ENCODE measurements at places on chromosomes 12 and 14.

GRCh38 chr12:89103831-89104230 is 248.5 kb downstream of the DUSP6 start:
- no peak for DNase-seq

- DNase-seq = no peak
These were observed 21.4 kb upstream of the BTG1 start for GRCh38 chr12:92167075-92167474.

GRCh38 chr12:52149651-52150241 is 42.1 kb downstream of the KRT80 start:
- DNase-seq = no peak

DNA sequence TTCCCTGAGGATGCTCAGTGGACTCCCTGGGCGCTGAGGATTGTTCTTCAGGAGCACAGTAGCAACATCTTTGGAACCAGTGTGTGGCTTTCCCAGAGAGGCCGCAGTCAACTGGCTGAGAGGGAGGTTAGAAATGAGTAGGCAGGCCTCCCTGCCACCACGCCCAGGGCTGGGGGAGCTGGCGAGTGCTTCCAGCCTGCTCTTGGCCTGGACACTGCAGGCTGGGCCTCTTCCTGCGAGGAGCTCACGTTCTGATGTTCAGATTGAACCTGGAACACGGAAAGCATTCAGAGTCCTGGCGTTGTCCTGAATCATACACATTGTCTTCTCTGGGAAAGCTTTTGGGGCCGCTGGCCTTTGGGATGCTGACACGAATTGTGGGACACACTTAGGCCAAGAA is 15.6 kb downstream of the TSPAN9 start:
- DNase-seq = no peak

DNA sequence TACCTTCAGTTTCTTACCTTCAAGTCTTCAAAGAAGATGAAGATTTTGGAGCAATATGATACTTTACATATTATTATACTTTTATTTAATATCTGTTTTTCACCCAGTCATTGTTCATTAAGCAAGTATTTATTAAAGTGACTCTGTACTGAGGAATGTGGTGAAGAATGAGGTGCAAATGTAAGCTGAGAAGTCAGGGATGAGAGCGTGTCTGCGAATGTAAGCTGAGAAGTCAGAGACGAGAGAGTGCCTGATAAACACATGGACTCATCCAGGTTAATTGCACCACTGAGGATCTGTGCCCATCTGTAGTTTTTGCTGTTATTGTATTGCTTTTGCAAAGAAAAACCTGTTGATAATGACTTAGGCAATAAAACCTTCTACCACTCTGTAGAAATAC is 211.9 kb upstream of the FAR2 start:
- DNase-seq = no peak

DNA sequence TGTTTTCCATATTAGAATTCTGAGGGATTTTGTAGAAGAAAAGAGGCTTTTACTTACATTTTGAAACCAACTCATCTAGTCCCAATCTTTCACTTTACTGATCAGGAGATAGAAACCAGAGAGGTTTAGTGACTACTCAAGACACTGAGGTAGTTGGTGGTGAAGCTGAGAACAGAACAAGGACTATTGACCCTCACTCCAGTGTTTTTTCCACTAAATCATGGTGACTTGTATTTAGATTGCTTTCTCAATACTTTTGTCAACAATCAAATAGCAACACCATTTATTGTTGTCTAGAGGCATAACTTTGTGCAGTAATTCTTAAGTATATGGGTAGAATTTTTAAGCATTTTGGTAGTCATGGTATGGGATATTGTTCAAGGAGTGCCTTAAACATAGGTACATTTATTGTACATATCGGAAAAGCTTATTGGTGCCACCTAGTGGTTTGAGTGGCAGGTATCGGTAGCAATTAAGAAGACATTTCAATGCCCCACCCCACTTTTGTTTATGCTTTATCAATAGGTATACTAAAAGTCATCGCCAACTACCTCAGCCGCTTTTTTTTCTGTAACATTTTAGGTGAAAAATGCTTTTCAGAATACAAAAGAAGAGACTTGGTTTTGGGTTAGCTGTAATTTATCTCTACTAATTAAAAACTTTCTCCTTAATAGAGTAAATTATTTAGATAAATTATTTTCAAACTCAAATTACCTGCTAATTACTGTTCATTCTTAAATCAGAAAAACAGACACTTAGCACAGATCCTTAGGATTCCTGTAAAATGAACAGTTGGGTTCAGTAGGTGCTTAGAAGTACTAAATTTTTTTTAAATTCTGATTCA is 47.3 kb upstream of the PAWR start:
- peak; percentile 27 for DNase-seq

DNA sequence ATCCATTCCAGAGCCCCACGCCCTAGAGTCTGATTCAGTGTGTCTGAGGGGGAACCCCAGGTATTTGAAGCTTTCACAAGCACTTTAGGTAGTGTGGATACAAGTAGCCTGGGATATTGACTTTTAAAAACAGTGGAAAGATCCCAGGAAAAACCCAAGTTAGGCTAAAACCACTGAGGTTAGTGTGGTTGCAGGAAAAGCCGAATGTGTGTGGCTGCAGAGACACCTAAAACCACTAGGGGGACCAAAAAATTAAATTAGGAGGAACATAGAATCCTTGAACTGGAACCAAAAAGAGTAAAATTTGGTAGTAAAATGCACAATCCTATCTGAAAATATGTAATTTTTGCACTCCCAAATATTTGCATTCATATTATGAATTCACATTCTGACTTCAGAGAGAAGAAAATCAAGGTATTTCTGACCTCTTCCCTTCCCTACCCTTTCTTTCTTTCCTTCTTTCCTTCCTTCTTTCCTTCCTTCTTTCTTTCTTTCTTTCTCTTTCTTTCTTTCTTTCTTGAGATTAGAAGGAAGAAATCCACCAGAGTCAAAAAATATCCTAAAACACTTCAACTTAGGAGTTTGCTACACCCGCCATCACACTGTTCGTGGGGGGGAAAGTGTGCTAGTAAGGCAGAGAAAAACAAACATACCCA is 37.8 kb downstream of the SLCO1A2 start:
- DNase-seq = no peak

GRCh38 chr14:97776890-97777558 is 979.8 kb downstream of the VRK1 start:
- no peak for DNase-seq

DNA sequence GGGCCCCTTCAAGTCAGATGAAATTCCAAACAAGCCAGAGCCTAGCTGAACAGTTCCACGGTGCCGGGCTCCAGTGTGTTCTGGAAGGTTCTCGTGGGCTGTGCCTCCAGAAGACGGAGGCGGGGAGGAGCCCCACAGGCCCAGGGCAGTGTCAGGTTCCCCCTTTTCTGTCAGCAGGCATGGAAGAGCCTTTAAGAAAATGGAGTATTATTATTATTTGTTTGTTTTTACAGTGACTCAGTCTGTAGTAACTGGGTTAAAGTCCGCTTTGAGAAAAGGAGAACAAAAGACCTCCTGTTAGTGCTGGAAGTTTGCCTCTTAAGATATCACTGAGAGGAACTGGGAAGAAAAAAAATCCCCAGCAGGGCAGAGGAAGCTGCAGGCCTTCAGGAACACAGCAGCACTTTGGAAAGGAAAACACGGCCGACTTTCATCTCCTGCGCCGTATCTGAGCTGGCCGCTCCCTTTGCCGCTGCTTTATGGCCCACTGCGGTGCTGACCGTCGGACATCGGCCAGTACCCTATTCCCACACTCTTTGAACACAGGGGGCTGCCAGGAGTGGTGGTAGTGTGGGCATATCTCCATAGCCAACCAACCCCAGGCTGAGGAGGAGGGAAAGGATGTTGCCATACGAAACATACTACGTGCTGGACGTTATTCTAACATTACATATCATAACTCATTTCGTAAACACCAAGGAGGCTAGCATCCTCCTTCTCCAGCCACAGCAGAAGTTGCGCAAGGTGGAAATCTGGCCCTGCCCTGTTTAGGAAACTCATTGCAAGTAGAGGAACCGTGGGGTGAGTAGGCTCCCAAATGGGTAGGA is 194.0 kb downstream of the ZFP36L1 start:
- DNase-seq = no peak

- DNase-seq = no peak
These were observed 83.5 kb upstream of the COCH start for GRCh38 chr14:30790827-30791226.

DNA sequence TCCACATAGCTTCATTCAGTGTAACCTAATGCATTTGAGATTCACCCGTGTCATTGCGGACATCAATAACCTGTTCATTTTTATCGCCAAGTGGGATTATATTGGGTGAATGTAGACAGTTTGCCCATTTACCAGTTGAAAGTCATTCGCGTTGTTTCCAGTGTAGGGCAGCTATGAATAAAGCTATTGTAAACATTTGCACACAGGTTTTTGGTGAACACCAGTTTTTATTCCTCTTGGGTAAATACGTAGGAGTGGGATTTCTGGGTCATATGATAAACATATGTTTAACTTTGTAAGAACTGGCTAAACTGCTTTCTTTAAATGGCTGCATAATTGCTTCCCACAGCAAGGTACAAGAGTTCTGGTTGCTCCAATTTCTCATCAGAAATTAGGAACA is 33.6 kb downstream of the C14orf132 start:
- DNase-seq = no peak

DNA sequence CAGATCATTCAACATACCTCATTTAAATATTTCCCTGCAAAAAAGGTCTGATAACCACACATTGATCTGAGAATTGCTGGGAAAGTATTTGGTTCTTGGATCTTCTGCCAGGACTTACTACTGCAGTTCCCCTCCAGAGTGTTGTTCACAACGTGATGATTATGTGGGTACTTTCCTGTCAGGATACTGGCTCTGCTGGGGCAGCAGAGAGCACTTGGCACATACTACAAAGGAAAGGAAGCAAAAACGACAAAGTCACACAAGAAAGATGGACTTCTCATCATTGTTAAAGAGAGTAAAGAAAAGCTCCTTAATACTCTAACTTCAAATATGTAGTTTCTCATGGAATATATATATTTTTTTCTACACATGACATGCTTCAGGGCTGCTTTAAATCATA is 11.5 kb downstream of the GNS start:
- DNase-seq = no peak

DNA sequence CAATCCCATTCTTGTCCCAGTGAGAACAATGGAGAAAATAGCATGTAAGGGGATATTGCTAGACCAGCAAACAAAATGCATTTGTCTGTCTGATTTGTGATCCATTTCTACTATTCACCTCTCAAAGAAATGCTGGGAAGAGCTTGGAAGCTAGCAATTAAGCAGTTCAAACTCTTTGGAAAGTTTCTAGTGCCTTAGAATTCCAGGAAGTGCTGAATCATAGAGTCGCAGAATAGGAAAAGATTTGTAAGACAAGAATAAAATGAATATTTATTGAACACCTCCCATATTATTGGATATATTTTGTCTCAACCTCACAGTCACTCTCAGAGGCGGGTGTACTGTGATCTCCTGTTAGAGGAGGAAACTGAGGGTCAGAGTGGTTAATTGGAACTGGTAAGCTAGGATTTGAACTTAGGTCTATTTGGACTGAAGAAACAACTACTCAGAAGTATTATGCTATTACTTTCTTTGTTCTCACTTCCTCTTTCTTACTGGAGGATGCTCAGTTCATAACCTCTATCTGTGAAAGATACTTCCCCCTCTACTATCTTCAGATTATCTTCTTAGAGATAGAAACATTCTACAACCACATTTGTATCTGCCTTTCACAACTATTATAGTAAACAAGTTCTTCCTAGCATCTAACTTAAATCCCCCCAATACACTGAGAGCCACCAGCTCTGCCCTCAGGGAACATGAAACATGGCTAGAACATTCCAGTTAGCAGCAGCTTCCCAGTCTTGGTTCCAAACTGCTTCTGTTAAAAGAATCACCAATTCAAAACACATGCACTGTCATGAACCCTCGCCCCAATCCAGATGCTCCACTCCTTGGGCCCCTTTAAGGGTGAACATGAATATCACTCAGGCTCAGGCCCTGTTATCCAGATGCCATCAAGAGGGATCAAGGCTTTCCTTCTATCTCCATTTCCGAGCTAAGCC is 64.2 kb downstream of the DRAM1 start:
- DNase-seq = no peak
